ENCODE measurements at places on chromosomes 6 and 20.

DNA sequence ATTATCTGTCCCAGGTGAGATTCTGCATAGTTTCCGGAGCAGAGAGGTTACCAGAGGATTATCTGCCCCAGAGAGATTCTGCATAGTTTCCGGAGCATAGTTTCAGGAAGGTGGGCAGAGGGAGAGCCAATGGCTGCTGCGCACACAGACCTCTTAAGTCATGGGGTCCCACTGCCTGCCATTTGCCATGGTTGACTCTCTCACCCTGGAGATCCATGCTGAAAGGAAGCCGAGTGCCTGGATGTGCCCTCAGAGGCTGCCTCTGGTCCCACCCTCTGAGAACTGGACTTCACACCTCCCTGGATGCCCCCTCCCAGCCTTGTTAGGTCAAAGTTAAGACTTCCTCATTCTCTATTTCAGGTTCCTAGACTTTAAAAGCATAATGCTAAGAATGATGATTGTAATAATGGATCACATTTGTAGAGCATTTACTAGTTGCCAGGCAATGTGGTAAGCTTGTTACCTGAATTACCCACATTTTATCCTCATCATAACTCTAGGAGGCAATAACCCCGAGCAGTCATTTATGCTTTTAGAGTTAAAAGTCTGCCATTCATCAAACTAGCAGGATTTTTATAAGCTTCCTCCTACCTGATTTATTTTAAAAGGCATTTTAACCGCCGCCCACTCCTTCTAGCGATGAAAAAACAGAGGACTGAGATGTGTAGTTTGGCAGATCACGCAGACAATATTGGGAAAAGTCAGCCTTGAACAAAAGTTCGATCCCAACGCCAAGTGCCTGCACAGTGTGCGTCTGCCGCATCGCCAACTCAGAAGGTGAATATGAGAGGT is 11.9 kb downstream of the SERPINB9 start:
- DNase-seq: no peak

GRCh38 chr20:11778206-11778570 is 139.5 kb upstream of the BTBD3 start:
- DNase-seq: no peak

DNA sequence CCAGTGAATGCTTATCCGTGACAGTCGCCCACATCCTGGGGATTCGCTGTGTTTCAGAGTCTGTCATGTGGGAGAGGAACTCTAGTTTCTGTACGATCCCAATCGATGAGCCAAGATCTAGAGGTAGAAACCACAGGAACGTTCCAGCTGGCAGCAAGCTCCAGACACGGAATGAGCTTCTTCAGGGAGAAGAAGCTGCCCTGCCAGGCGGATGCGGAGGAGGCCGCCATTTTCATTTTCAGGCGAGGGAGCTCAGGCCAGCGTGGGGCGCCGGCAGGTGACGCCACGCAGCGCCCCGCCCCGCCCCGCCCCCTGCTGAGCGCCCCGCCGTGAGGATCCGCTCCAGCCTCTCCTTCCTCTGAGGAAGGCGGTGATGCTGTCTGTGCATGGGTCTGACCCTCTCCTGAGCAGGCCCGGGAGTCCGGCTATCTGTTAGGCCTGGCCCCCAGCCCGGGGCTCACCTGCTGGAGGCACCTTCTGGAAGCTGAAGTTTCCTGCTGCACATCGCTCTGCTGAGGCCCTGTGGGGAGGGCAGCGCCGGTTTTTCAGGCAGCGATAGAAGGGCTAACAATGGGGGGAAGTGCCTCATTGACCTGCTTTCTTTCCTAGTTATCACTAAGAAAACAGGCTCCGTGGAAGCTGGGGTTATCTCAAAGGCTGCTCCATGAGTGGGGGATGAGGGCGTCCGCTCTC is 147.5 kb downstream of the ERMARD start:
- no peak for DNase-seq

- no peak for DNase-seq
These were observed 123.9 kb downstream of the INSM1 start for GRCh38 chr20:20491784-20492264.

DNA sequence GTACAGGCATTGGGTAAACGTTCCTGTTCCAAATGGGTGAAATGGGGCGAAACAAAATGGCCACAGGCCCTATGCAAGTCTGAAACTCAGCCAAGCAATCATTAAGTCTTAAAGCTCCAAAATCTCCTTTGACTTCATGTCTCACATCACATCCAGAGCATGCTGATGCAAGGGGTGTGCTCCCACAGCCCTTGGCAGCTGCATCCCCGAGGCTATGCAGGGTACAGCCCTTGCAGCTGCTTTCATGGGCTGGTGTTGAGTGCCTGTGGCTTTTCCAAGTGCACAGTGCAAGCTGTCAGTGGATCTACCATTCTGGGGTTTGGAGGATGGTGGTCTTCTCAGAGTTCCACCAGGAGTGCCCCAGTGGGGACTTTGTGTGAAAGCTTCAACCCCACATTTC is 270.0 kb upstream of the CDYL start:
- no peak for DNase-seq

DNA sequence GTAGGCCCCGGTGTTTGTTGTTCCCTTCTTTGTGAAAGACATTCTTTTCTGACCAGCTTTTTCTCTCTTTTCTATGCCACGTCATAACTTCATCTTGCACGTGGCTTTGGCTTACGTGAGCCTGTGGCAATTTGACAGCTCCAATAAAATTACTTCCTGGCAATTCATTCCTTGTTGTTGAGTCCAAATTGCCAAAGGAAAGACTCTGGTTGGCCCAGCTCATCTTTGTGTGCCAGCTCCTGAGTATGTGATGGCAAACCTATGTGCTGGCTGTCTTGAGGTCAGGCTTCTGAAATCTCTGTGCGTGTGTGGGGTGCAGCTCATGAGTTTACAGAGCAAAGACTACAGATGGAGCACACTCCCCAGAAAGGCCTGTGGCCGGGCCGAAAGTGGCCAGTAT is 272.5 kb upstream of the SGK1 start:
- DNase-seq: no peak

- DNase-seq: no peak
These were observed 108.4 kb downstream of the SCML4 start for GRCh38 chr6:107715550-107716321.

DNA sequence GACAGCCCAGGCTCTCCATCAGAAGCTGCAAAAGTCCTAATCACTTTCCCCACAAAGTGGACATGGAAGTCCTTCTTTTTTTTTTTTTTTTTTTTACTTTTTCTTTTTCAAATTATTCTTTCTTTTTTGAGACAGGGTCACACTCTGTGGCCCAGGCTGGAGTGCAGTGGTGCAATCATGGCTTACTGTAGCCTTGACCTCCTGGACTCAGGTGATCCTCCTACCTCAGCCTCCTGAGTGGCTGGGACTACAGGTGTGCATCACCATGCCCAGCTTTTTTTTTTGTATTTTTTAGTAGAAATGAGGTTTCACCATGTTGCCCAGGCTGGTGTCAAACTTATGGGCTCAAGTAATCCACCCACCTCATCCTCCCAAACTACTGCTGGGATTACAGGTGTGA is 29.0 kb upstream of the AKIRIN2 start:
- DNase-seq: no peak

DNA sequence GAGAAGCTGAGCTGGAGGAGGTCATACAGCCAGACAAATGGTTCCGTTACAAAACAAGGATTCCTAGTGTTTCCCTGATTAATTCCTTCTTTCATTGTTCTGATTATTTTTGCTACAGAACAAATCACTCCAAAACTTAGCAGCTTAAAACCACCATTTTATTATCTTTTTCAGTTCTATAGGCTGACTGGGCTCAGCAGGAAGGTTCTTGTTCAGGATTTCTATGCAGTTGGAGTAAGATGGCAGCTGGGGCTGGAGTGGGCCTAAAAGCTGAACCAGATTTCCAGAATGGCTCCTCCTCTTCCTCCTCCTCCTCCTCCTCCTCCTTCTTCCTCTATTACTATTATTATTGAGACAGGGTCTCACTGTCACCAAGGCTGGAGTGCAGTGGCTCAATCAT is 112.2 kb upstream of the SHLD1 start:
- DNase-seq: no peak

DNA sequence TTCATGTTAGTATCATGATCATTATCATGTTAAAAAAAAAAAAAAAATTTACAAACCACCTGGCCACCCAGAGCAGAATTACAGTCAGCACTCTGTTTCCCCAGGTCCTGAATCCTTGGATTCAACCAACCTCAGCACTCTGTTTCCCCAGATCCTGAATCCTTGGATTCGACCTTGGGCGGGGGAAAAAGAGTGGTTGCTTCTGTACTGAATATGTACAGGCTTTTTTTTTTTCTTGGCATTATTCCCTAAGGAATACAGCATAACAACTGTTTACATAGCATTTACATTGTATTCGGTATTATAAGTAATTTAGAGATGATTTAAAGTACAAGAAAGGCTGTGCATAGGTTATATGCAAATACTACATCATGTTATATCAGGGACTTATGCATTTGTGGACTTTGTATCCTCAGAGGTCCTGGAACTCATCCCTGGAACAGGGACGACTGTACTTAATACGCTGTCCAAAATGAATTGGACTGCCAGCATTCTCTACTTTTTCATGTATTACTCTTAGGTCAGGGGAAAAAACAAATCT is 31.2 kb downstream of the GCNT2 start:
- no peak for DNase-seq

DNA sequence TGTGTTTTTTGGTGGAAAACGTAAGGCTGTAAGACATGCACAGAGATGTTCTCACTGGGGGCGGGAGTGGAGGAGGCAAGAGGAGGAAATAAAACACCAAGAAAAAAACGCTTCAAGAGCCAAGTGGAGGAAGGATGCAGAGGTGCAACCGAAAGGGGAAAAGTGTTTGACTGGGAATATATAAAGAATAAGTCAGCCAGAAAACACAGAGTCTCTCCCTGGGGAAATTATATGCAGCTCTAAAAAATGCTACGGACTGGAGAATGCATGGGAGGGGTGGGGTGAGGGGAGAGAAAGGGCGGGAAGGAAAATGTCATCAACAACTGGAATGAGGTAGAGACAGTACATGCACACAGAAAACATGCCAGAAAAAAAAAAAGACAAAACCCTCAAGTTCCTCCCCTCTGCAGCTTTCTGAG is 133.5 kb downstream of the SCML4 start:
- no peak for DNase-seq

DNA sequence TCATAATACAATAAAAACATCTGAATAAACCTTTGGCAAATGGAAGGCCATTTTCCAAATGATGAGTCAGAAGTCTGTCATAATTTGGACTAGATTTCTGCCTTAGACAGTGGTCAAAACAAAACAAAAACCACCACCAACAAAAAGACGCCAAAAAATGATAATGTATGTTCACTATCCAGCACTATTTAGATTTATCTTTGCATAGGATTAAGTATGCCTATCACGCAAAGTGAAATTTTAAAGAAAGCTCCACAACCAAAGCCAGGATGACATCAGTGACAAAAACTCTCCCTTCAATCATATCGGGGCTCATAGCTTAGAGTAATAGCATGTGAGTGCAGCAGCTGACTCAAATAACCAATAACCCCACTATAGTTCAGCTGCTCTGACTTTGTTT is 201.9 kb downstream of the MOXD1 start:
- DNase-seq: no peak

DNA sequence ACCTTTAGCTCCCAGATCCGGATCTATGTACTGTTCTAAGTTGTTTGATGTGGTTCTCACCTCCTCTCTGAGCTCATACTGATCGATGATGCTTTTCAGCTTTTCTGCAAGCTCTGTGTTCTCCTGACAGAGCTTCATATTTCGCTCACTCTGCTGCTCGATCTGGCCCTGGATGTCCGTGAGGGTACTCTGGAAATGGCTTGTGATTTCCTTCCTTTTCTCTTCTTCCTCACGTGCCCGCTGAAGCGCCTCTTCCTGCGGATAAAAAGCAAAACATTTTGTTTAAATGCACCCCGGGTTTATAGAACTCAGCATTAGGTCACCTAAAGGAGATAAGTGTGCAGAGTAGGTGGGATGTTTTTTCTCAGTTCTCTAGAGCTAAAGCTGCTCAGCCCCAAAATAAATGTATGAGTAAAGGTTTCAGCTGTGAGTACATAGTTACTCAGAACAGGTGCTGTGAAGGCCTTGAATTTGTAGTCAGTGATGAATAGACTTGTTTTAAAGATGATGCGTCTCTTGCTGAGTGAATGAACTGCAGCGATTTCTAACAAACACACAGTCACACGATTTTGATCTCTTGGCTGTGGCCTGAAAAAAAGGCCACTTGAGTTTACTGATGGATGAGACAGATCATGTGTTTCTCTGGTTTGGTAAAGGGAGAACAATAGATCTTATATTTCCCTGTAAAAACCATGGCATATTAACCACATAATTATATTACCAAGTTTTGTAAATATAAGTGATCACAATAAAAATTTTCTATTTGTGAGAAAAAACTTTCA is 29.1 kb downstream of the TXLNB start:
- no peak for DNase-seq

GRCh38 chr20:1633535-1633934 is 13.7 kb upstream of the SIRPB1 start:
- no peak for DNase-seq

- no peak for DNase-seq
These were observed 16.4 kb downstream of the PRSS16 start for GRCh38 chr6:27263886-27264285.

- no peak for DNase-seq
These were observed 4.7 kb upstream of the DNAJC5 start for GRCh38 chr20:63890201-63890576.

DNA sequence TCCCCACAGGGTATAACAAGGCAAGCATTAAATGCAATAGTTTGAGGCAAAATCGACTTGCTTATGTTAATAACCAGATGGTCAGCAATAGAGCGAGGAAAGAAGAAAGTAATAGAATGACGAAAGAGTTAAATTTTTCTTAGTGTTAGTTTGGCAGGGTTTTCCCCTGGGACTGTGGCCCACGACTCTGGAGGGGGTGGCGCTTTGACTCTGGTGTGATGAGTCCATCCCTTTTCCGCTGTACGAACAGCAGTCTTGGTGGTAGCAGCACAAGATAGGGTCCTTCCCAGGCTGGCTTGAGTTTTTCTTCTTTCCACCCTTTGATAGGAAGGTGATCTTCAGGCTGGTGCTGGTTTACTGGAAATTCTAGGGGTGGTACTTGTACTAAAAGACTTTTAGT is 69.2 kb upstream of the GMDS start:
- DNase-seq: no peak

DNA sequence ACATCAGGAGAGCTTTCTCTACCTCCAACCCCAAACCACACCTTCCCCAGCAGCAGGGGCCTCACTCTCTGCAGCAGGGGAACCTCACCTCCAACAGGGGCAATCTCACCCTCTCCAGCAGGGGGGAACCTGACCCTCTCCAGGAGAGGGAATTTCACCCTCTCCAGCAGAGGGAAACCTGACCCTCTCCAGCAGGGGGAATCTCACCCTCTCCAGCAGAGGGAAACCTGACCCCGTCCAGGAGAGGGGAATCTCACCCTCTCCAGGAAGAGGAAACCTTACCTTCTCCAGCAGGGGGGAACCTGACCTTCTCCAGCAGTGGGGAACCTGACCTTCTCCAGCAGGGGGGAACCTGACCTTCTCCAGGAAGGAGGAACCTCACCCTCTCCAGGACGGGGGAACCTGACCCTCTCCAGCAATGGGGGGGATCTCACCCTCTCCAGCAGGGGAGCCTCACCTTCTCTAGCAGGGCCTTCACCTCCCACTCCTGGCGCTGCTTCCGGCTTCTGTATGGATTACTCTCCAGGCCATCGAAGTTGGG is 3.1 kb downstream of the B3GALT4 start:
- DNase-seq: peak; percentile 61

- DNase-seq: no peak
These were observed 281.4 kb upstream of the MAP3K7 start for GRCh38 chr6:90868256-90868655.

- DNase-seq: peak; percentile 26
These were observed 291.8 kb downstream of the BMP7 start for GRCh38 chr20:56974499-56975250.
